ENCODE measurements at places on chromosomes 7 and 10.

DNA sequence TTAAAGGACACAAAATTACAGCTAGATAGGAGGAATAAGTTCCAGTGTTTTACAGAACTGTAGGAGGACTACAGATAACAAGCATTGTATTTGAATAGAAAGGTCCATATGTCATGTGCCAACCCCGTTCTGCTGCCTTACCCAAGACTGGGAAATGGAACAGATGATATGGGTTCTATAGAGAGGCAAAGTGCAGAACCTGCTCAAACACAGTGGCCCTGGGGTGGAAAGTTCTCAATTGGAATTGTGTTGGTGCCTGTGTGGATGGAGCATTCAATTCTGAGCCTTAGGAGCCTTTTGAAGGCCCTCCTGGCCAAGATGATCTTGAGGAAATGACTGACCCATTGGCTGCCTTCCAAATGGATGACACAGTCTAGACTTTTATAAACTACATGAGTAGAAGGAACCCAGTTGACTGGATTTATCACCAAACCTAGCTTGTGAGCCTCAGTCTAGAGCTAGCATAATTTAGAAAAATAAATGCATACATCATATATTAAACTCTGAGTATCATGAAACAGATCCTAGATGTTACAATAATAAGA, 4.1 kb upstream of the PRSS1 start:
- no peak for DNase-seq

DNA sequence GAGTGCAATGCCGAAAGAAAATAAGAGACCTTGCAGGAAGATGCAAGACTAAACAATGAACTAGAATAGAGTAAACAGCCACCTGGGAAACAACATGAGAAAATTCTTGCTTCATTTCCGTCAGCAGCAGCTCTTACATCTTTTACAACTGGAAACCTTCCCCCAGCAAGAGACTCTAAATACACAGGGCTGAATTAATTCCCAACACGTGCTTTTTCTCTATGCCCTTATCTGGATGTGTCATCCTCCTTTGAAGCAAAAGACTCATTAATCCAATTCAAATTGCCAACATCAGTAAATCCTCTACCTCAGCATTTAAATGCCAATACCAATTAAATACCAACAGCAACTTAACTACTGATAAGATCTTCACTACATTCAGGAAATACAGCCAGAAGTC, 99.0 kb upstream of the PDE1C start:
- DNase-seq, result no peak

GRCh38 chr7:128731184-128731583, 8.0 kb upstream of the CALU start:
- no peak for DNase-seq

GRCh38 chr7:94330269-94331020, 64.2 kb upstream of the COL1A2 start:
- no peak for DNase-seq

- no peak for DNase-seq
Measured at GRCh38 chr7:95180-95862, 97.0 kb upstream of the FAM20C start.

GRCh38 chr7:54629771-54630170, 87.6 kb downstream of the VSTM2A start:
- no peak for DNase-seq

DNA sequence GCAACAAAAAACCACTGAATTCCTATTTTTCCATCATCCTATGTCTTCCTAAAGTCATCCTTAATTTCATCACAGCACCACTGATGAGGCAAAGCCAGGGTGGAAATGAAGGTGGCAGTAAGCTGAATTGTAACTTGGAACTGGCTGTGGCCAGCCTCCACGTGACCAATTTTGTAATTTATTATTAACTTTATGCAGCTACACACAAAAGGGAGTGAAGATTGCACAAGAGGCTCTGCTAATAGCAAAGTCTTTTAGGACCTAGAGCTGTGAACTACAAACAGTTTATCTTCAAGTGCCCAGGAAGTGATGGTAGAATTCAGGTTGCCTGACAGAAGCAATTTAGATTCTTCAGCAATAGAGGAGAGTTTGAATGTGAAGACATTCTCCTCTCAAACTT, 176.4 kb downstream of the CCDC71L start:
- no peak for DNase-seq

GRCh38 chr10:71493741-71494140, 97.0 kb downstream of the CDH23 start:
- no peak for DNase-seq

DNA sequence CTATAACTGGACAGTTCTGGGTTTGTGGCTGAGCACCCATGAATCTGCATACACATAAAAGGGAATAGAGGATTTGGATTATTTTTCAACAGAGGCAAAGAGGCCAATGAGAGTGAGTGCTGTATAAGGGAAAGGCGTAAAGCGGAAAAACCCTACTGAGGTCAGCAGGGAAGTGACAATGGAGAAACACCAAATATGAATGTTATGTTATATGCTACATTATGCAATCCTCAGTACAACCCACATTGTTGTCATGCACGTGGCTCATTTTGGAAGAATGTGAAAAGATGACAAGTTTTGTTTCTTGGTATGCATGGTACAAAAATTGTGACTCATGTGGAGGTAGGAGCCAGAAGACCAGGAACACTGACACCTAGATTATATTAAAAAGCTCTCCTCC, 113.6 kb upstream of the AMPH start:
- DNase-seq, result no peak

- DNase-seq, result no peak
Measured at GRCh38 chr10:15735763-15736162, 16.0 kb upstream of the ITGA8 start.

GRCh38 chr10:123746942-123747341, 80.8 kb downstream of the GPR26 start:
- no peak for DNase-seq

- no peak for DNase-seq
Measured at GRCh38 chr7:87253589-87254087, 34.1 kb upstream of the TMEM243 start.

- no peak for DNase-seq
Measured at GRCh38 chr10:122486406-122487080, 25.2 kb downstream of the HTRA1 start.

DNA sequence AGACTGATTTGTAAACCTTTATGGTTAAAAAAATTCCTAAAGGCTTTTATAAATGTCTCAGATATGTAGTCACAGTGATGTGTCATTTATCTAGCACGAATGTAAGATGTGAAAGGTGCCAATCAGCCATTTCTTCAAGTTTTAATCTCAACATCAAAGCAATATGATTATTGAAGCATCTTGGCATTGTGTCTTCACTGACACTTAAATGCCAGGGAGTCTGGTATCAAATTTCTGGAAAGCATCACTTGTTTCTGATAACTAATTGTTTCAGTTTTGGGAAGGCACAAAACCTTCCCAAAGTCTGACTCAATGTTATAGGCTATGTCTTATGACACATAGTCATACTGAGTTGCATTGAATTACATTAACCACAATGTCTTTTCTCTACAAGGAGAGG, 492.0 kb upstream of the CNTNAP2 start:
- DNase-seq, result no peak

- DNase-seq, result no peak
Measured at GRCh38 chr10:28600056-28600455, 67.1 kb downstream of the WAC start.

- no peak for DNase-seq
Measured at GRCh38 chr7:146094356-146094755, 22.2 kb upstream of the CNTNAP2 start.

GRCh38 chr10:118330295-118331076, 11.6 kb downstream of the FAM204A start:
- no peak for DNase-seq

Measured in GM19239 (cell line).